NCI-H2081 treated with DMSO at 0.1 percent for 48 hours (cell line): ENCODE measurements at places on chromosomes 3 and 15.

GRCh38 chr15:85583442-85583841, 203.0 kb downstream of the AKAP13 start:
- no peak for DNase-seq

DNA sequence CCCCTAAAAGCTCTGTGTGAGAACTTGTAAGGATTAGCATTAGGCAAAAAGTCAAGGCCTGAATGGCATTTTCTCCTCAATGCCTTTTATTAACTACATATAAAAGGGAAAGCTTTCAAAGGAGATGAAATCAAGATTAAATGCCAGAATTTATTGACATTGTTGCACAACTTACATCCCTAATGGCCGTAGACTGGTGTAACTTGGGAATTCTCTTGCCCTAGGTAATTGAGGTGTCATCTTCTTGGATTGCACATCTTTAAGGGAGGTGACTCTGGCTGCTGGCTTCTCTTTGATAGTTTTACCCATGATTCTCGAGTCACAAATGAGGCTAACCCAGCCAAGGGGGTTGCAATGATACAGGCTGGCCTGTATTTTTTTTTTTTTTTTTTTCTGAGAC, 249.1 kb downstream of the TBL1XR1 start:
- no peak for DNase-seq

GRCh38 chr3:129180461-129180860, 3.2 kb downstream of the CNBP start:
- DNase-seq: no peak

DNA sequence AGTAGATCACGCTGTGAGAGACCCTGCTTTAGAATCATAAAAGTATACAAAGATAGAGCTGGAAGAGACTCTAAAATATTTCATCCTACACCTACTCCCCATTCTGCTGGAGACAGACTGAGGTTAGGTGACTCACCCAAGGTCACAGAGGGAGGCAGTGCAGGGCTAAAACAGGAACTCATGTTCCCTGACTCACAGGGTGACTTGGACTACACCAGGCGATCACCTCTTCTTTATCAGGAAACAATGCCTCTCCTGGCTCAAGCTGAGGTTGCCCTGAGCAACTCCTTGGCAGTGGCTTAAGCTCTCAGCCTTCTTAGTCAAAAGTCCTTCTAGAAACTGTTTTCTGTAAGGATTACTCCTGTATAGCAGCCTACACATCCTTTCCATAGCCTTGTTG, 26.4 kb upstream of the TNFAIP8L3 start:
- no peak for DNase-seq

GRCh38 chr3:171058058-171058457, 31.5 kb upstream of the SLC2A2 start:
- no peak for DNase-seq

- DNase-seq: no peak
Measured at GRCh38 chr15:39908186-39908585, 11.9 kb downstream of the GPR176 start.

DNA sequence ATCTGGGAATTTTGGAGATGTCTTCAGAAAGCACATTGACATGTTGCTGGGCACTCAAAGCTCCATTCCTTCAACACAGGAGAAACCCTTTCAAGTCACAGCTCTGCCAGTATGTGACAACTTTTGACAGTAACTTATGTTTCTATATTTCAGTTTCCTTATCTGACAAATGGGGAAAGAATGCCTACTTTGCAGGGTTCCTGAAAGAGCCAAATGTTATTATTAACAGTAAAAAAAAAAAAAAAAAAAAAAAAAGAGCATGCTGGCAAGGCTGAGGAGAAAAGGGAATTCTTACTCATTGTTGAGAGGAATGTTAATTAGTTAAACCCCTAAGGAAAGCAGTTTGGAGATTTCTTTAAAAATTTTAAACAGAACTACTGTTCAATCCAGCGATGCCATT, 272.5 kb upstream of the TGFBR2 start:
- no peak for DNase-seq

- no peak for DNase-seq
Measured at GRCh38 chr3:76523337-76523736, 516.6 kb upstream of the ROBO2 start.

DNA sequence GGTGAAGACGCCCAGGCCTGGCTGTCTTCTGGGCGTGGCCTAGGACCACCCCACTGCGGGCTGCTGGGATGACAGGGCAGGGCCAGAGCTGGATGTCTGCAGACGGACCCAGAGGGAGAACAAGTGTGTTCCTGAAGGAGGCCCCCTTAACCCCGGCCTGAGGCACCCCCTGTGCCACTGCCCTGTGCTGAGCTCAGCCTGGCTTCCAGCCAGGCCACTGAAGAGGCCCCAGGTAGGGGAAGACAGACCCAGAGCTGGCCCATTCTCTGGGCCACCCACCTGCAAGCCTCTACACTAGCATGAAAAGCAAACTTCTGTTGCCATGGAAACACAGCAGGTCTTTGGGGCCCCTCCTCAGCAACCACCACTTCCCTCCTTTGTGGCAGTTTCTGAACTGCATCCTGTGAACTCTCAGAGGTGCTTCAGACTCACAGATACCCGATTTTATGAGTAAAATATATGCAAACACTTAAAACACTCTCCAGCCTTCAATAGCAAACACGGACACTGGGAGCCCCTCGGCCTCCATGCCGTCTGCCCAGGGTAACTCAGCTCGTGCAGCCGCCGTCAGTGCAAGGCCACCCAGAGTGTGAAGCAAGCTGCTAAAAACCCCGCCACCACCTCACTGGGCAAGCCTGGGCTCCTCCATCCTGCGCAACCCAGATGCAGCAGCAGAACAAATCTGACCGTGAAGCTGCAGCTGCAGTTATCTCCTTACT, 42.5 kb downstream of the CMTM6 start:
- DNase-seq: no peak

DNA sequence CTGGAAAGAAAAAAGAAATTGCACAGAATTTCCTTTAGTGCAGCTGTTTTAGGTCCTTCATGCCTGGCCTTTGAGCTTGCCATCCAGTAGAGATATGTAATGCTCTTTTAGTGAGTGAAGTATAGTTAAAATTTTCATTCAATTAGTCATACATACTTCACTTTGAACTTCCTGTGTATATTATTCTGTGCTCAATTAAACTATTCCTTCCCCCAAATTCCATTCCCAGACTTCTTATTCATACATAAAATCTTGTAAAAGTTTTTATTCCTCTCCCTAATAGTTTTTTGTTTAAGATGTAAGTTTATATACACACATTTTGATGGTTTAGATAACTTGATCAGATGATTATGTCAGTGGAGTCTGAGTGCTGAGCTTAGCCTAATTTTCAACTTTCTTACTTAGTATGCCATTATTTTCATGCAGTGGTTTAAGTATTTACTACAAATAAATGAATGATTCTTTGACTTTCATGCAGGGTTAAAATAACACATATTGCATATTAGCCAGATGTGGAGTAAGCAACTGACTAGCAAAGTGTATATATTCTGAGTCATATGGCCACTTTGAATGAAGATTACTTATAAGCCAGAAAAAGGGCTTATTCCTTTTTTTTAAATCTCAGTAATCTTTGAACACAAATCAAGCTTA, 42.5 kb upstream of the ABHD10 start:
- no peak for DNase-seq

- DNase-seq: no peak
Measured at GRCh38 chr3:39132096-39133092, 21.0 kb downstream of the CSRNP1 start.

GRCh38 chr3:40920041-40920440, 279.3 kb upstream of the CTNNB1 start:
- no peak for DNase-seq

DNA sequence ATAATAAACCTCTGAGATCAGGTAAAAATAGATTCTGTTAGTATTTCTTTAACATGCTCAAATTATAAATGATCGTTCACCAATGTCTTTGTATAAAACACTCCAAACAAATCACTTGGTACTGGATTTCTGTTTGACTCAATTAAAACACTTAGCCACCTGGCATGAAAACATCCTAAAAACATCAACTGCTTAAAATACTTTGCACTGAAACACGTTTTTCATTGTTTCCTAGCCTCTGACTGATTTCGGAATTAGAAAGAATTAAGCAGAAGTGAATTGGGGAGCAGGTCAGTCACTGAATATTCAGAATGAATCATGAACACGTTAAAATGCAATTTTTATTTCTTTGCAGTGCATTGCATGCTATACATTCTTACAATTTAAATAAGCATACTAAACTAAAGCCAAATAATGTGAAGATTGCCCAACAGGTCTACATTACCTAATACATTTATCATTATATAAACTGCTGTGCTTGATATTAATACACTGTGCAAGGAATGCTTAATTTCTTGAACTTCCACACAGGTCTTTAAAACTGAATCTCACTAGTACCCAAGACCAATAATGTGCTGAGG, 1.6 kb downstream of the THRB start:
- no peak for DNase-seq

DNA sequence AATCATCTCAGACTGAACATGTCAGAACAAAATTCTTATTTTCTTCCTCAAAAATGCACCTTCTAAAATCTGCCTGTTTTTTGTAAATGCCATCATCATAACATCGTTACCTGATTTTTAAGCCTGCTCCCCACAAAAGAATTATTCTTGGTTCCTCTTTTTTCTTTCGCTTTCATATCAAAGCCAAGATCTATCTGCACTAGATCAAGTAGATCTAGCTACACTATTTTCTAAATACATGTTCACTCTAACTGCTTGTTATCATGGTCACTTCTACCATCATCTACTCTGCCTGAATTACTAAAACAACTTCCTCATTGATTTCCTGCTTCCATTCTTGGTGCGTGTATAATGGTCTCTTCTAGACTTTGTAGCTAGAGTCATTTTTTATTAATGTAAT, 217.7 kb downstream of the ARPP21 start:
- no peak for DNase-seq
